ENCODE measurements at places on chromosomes 6 and 20. TPM values are rescaled to one million over a fixed set of nuclear protein-coding genes. Genes with fewer than 3 reads are reported as not detected.

The SAPCD1 gene
- total RNA-seq, result 3.7 TPM

The E2F1 gene
- total RNA-seq, result 21.9 TPM

The CDK19 gene
- 3.5 TPM for total RNA-seq

The SGK2 gene
- 9.9 TPM for total RNA-seq

The MAS1 gene
- total RNA-seq, result not detected

The TMEM170B gene
- 0.59 TPM for total RNA-seq

The CASS4 gene
- not detected for total RNA-seq

The SEMG1 gene
- not detected for total RNA-seq

The CBLN4 gene
- not detected for total RNA-seq

The ADGB gene
- total RNA-seq, result not detected

The SLC13A3 gene
- total RNA-seq, result not detected

The XKR7 gene
- not detected for total RNA-seq

The EYS gene
- total RNA-seq, result 0.07 TPM

The TPD52L1 gene
- 56.8 TPM for total RNA-seq

The BEND3 gene
- 3.6 TPM for total RNA-seq

The GJA10 gene
- not detected for total RNA-seq

The SLC35D3 gene
- not detected for total RNA-seq

The ANKEF1 gene
- 6.9 TPM for total RNA-seq

The ZSWIM3 gene
- total RNA-seq, result 1.5 TPM

The WFDC2 gene
- total RNA-seq, result not detected

The PHACTR3 gene
- total RNA-seq, result 0.32 TPM

Measured in A549 treated with GW870086 at 1 μM for 4 hours (cell line).